ENCODE measurements at places on chromosomes 11 and 22.

- DNase-seq = no peak
These were observed 116.6 kb upstream of the OR4B1 start for GRCh38 chr11:48099916-48100446.

- no peak for DNase-seq
These were observed 1457.0 kb downstream of the BRD1 start for GRCh38 chr22:48370508-48371325.

GRCh38 chr11:44740967-44741366 is 14.2 kb downstream of the TSPAN18 start:
- DNase-seq = no peak

GRCh38 chr11:12797996-12798395 is 123.8 kb downstream of the TEAD1 start:
- no peak for DNase-seq

- no peak for DNase-seq
These were observed 18.8 kb upstream of the PICK1 start for GRCh38 chr22:38038426-38038825.

Data from NCI-H2107 (cell line).